ENCODE measurements at places on chromosomes 16 and 17. TPM values are rescaled to one million over a fixed set of nuclear protein-coding genes. Genes with fewer than 3 reads are reported as not detected.
A peak's percentile ranks its signal among the peaks of the same experiment; 100 is the strongest.

DNA sequence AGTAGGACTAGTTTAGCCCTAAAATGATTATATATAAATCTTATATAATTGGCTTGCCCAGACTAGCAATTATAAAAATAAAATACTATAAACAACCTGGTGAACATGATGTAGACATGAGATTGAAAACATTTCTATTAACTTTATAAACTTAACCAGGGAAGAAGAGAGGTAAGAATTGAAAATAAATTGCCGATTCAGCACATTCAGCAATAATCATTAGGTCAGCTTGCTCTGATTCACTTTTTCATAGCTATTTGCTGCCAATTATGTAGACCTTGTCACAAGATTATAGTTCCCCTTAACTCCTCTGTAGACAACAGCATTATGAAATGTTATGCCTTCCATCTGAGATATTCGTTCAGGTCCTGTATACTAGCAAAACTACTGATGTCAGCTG, 199.3 kb upstream of the CA10 start:
- DNase-seq = no peak
- H3K36me3 ChIP-seq = no peaks in the 10 kb centered on the region
- no peak overlapping the region for H3K4me3 ChIP-seq
- H3K4me1 ChIP-seq = no peaks in the 10 kb centered on the region
- H3K27me3 ChIP-seq = no peaks in the 10 kb centered on the region
- H3K27ac ChIP-seq = no peak overlapping the region

DNA sequence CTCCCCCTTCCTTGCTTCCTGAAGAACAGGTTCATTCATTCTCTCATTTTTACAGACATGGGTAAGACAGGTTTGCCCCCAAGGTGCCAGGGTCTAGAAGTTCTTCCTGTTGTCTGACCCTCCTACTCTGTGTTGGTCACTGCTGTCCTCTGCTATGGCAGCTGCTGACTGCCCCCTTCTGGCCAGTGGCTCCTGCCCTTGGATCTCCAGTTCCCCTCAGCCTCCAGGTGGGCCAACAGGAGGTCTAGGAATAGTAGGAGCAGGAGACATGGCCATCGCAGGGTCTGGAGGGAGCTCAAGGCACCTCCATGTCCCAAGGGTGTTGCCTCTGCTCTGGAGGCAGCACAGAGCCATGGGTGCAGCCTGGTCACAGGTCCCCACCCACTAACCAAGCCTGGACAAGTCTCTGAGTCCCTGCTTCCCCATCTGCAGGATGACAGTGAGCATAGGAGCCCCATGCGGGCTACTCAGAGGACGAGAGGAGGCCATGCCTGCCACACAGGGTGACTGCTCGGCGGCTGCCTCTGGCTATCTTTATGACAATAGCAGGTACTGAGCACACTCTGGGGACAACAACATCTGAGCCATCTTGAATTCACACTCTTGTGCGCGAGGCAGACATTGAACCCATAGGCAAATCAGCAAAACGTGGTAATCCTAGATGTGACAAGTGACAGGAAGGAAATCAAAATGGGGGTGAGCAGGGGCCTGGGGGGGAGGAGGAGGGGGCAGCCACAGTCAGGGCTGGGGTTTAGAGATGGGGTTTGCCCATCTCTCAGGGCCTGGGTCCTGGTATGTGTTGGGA, 27.0 kb upstream of the NXPH3 start:
- no peak overlapping the region for H3K27ac ChIP-seq
- peak; percentile 77 for DNase-seq
- peaks cover 5% of the 10 kb centered on the region for H3K4me1 ChIP-seq
- H3K36me3 ChIP-seq = no peaks in the 10 kb centered on the region

DNA sequence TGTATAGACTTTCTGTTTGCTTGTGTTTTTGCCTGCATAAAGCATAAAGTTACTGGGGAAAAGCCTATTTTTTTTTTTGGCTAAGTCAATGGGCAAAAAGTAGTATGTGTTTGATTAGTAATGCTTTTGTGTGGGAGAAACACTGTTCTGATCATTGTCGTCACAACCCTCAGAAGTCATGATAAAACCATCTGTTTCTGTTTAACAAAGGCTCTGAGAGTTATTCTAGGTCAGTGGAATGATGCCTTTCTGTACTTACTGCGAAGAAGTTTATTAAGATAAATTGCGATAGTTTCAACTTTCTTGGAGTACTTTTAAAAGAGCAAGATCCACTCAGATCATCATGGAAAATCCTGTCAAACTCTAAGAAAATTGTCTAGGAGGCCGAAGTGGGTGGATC, 80.9 kb downstream of the PRKCA start:
- H3K4me3 ChIP-seq = no peak overlapping the region
- no peak overlapping the region for H3K27ac ChIP-seq
- no peaks in the 10 kb centered on the region for H3K36me3 ChIP-seq

DNA sequence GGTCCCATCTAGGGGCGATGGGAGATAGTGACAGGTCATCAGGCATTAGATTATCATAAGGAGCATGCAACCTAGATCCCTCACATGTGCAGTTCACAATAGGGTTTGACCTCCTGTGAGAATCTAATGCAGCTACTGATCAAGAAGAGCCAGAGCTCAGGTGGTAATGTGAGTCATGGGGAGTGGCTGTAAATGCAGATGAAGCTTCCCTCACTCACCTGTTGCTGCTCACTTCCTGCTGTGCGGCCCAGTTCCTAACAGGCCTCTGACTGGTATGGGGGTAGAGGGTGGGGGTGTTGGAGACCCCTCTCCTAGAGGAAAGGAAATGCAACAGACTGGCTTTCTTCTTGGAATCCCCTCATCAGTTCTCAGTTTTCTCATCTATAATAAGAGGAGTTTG, 131.4 kb downstream of the CA10 start:
- no peak overlapping the region for H3K27ac ChIP-seq
- H3K27me3 ChIP-seq = no peaks in the 10 kb centered on the region
- H3K4me3 ChIP-seq = no peak overlapping the region
- no peaks in the 10 kb centered on the region for H3K36me3 ChIP-seq
- no peak for DNase-seq

GRCh38 chr16:65833171-65833871, 533.2 kb upstream of the CDH5 start:
- H3K27me3 ChIP-seq = no peaks in the 10 kb centered on the region
- no peak overlapping the region for H3K4me3 ChIP-seq
- H3K36me3 ChIP-seq = no peaks in the 10 kb centered on the region
- H3K4me1 ChIP-seq = no peaks in the 10 kb centered on the region
- no peak for DNase-seq

GRCh38 chr17:56322991-56323390, 169.7 kb downstream of the ANKFN1 start:
- no peaks in the 10 kb centered on the region for H3K4me1 ChIP-seq
- H3K27me3 ChIP-seq = no peaks in the 10 kb centered on the region
- no peak overlapping the region for H3K4me3 ChIP-seq
- no peak overlapping the region for H3K27ac ChIP-seq
- H3K36me3 ChIP-seq = no peaks in the 10 kb centered on the region

DNA sequence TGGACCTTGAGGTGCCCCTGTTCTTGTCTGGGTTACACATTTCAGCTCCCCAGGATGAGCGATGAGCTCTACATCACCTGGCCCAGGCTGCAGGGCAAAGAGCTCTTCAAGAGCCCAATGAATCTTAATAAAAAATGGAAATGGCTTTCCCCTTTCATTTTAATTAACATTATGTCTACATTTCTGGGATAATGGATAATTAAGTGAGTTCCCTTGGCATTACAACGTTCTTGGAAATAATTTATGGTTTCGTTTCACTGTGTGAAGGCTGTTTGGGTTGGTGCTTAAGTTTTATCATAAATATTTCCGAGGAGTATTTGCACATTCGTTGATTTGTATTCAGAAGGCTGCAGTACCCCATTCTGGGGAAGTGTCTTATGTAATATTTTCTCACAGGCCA, 678.3 kb upstream of the EEF2KMT start:
- no peak for DNase-seq
- no peak overlapping the region for H3K27ac ChIP-seq
- no peaks in the 10 kb centered on the region for H3K27me3 ChIP-seq
- H3K4me3 ChIP-seq = no peak overlapping the region
- H3K4me1 ChIP-seq = no peaks in the 10 kb centered on the region

DNA sequence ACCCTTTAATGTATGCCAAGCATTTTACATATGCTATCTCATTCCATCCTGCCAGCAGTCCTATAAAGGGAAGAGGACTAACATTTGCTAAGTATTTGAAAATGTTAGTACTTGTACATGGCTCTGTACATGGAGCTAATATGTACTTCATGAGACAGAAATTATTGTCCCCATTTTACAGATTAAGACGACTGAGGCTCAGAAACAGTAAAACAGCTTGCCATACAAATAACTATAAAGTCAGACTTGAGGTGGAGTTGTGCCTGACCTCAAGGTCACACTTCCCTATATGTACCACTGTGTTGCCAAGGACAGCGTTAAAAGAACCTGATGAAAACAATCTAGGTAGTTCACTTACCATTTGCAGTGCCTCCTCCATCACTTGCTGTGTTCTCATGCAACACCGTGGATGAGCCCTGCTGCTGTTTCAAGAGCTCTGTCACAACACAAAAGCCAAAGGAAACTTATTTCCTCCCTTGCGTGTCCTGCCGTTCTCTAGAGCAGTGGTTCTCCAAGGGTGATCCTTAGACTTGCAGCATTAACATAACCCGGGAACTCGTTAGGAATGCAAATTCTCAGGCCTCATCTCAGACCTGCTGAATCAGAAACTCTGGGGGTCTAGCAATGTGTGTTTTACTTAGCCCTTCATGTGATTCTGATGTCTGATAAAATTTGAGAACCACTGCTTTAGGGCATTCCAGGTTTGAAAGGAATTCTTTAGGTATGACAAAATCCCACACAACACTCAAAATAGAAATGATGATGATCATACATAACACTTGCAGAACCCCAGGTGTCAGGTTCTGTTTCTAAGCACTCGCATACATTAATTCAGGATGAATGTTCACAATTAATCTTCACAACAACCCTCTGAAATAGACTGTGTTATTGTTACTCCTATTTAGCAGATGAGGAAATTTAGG, 51.2 kb upstream of the MTMR4 start:
- H3K4me1 ChIP-seq = no peaks in the 10 kb centered on the region
- no peak for DNase-seq
- no peaks in the 10 kb centered on the region for H3K27me3 ChIP-seq
- no peak overlapping the region for H3K4me3 ChIP-seq
- no peaks in the 10 kb centered on the region for H3K36me3 ChIP-seq

GRCh38 chr17:51742571-51742970, 415.9 kb downstream of the CA10 start:
- no peaks in the 10 kb centered on the region for H3K27me3 ChIP-seq
- no peaks in the 10 kb centered on the region for H3K36me3 ChIP-seq
- H3K27ac ChIP-seq = no peak overlapping the region
- H3K4me1 ChIP-seq = no peaks in the 10 kb centered on the region
- no peak for DNase-seq
- H3K4me3 ChIP-seq = no peak overlapping the region

GRCh38 chr17:40092581-40092980, 7.8 kb downstream of the NR1D1 start:
- H3K4me1 ChIP-seq = peaks cover 10% of the 10 kb centered on the region
- no peak overlapping the region for H3K27ac ChIP-seq
- peaks cover 3% of the 10 kb centered on the region for H3K36me3 ChIP-seq

DNA sequence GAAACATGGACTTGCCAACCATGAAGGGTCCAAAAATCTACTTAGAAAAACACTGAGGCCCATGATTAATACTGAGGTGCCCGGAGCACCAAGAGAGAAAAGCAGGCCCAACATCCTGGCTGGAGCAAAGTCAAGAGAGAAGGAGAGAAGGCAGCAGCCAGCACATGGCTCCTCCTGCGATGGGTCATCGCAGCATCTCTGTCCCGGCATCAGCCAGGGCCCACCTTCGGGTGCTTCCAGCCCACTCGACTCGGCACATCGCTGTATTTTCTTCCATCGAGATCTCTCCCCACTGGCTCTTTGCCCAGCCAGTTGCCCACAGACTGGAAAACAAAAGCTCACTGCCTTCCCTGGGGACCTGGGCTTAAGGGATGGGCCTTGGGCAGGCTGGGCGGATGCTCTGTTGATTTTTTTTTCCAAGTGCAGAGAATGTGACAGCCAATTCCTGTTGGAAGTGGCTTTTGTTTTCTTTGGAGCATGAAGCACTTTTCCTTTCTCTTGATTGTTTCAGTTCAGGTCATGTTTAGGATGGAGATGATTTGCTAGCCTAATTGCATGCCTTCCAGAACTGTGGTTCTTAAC, 58.1 kb downstream of the CYB5B start:
- no peaks in the 10 kb centered on the region for H3K36me3 ChIP-seq
- H3K4me1 ChIP-seq = peaks cover 6% of the 10 kb centered on the region
- DNase-seq = no peak

DNA sequence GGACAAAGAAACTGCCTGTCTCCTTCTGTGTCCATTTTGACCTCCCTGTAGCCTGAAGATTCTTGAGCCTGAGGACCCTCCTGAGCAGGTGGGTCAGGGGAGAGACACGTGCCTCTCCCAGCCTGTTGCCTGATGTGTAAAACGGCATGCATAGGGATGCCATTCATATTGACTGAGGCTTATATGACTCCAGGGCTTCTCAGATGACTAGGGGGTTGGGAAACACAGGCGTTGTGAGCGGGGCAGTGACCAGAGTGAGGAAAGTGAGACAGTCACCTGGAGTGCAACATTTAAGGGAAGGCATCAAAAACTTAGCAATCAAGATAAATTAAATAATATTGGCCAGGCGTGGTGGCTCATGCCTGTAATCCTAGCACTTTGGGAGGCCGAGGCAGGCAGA, 5.1 kb upstream of the SLC16A5 start:
- H3K27me3 ChIP-seq = no peaks in the 10 kb centered on the region
- no peaks in the 10 kb centered on the region for H3K36me3 ChIP-seq
- no peak overlapping the region for H3K27ac ChIP-seq
- H3K4me1 ChIP-seq = peaks cover 43% of the 10 kb centered on the region
- no peak overlapping the region for H3K4me3 ChIP-seq

DNA sequence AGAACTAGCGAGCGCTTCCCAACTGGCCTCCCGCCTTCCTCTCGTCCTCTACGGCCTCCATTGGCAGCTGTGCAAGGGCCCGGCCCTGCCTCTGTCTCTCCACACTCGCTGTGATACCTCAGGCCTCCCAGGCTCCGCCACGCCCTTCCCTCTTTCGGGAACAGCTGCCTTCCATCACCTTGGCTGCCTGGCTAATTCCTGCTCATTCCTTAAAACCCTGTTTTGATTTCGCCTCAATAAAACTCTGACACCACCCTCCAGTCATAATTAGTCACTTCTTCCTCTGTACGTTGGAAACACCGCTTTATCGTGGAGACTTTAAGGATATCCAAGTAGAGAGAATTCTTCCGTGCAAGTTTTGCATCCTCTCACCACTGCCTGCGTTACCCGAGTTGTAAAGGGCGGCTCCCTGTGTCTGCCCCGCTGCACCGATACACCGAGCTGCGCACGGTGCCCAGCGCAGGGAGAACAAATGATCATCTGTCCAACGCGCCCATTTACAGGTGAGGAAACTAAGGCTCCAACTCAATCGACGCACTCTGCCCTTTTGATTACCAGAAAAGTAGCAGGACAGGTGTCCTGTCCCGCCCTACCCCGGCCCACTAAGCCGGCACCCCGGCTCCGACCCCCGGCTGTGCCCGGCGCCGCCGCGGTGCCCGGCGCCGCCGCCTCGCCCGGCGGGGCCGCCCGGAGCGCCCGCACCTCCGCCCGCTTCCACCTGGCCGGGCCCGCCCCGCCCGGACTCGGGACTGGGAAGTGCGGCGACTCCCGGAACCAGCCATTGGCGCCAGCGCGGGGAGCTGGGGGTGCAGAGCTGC, 139.7 kb downstream of the SEC14L1 start:
- H3K27ac ChIP-seq = peak overlapping the region; percentile 2
- H3K36me3 ChIP-seq = no peaks in the 10 kb centered on the region
- no peaks in the 10 kb centered on the region for H3K27me3 ChIP-seq
- H3K4me1 ChIP-seq = peaks cover 46% of the 10 kb centered on the region
- DNase-seq = no peak
- peak overlapping the region; percentile 38 for H3K4me3 ChIP-seq

Gene HOXB3
- 10.1 TPM for total RNA-seq

Gene RPGRIP1L
- total RNA-seq = 17.8 TPM

Gene NME2
- 734 TPM for total RNA-seq

Gene SLFN11
- not detected for total RNA-seq

Gene CDRT15
- total RNA-seq = not detected

Gene ADORA2B
- total RNA-seq = 2.5 TPM

Gene PLA2G10
- 1.00 TPM for total RNA-seq

All from Caco-2 (cell line).